GM12891 (cell line): ENCODE measurements at places on chromosomes 1 and 21.

DNA sequence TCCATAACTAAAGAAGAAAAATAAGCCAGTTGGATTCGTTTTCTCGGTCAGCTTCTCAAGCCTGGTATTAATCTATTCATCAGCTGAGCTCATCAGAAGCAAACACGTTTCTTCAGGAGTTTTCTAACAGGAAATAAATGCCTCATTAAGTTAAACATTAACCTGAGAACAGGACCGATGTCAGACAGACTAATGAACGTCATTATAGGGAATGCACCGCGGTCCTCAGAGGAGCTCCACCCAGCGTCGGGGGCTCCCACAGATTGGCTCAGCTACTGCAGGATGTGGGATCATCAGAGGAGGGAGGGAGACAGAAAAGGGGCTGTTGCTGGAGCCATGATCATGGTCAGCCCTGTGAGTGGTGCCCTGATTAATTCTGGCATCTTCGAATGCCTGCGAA is 615.4 kb downstream of the PTPRU start:
- no peak for DNase-seq

GRCh38 chr1:63888984-63889383 is 115.2 kb downstream of the ROR1 start:
- DNase-seq, result no peak

DNA sequence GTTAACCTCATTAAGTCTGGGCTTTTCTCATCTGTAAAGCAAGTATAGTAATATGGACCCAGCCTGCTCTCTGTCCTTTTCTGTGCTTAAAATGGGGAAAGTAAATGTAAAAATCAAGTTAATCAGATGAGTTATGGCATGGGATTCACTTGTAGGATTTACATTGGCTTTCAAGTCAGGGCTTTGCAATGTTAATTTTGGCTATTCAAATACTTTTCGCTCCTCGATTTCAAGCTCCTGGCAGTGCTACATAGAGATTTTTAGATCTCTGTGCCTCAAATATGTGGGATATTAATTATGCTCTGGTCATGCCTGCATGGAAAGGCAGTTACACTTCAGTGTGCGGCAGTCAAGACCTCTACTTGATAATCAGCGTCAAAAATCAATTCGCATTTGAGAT is 709.8 kb downstream of the LTN1 start:
- no peak for DNase-seq

GRCh38 chr1:53296117-53296749 is 31.6 kb downstream of the LRP8 start:
- DNase-seq, result peak; percentile 41

GRCh38 chr1:172515436-172515835 is 17.5 kb upstream of the SUCO start:
- DNase-seq, result no peak

- no peak for DNase-seq
These were observed 56.7 kb downstream of the PLPP3 start for GRCh38 chr1:56522680-56523079.

GRCh38 chr1:8985915-8986813 is 40.1 kb downstream of the SLC2A7 start:
- DNase-seq, result no peak

GRCh38 chr1:20143734-20144565 is 4.8 kb downstream of the PLA2G2F start:
- DNase-seq, result no peak

DNA sequence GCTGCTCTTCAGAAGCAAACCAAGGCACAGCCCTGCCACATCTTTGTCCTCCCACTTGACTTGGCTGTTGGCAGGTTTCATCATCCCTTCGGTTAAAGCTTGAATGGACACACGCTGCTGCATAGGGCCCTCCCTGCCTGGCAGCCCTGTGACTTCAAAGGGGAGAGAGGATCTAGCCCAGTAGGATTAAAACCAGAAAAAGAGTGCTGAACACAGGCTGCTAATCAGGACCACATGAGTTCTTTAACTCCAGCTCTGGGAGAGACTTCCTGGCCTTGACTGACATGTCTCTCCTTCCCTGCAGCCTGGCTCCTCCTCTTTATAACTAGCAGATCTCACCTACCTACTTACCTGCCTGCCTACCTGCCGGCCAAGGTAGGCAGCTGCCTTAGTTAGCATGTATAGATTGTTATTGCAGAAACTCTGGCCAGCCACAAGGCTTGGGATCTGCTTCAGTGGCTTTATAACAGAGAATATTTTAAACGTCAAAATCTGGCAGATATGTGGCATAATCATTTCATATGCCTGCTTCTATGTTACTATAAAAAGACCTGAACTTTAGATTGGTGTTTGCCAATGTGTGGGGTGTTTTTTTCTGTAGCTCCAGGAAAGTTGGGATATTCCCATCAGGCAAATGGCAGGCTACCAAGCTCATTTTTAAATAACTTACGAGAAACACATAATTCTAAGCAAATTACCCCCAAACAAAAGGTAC is 49.4 kb downstream of the ERG start:
- DNase-seq, result no peak

DNA sequence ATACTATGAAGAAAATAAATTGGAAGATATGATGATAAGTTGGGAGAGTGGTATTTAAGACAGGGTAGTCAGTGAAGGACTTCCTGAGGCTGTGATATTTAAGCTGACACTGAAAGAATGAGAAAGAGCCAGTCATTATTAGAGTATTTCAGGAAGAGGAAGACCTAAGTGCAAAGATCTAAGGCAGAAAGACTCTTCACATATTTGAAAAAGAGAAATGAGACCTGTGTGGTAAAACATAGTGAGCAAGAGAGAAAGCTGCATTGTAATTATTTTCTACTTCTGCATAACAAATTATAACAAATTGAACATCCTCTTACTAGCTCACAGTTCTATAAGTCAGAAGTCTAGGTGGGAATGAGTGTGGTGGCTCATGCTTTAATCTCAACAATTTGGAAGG is 34.6 kb upstream of the DOCK7 start:
- peak; percentile 20 for DNase-seq

DNA sequence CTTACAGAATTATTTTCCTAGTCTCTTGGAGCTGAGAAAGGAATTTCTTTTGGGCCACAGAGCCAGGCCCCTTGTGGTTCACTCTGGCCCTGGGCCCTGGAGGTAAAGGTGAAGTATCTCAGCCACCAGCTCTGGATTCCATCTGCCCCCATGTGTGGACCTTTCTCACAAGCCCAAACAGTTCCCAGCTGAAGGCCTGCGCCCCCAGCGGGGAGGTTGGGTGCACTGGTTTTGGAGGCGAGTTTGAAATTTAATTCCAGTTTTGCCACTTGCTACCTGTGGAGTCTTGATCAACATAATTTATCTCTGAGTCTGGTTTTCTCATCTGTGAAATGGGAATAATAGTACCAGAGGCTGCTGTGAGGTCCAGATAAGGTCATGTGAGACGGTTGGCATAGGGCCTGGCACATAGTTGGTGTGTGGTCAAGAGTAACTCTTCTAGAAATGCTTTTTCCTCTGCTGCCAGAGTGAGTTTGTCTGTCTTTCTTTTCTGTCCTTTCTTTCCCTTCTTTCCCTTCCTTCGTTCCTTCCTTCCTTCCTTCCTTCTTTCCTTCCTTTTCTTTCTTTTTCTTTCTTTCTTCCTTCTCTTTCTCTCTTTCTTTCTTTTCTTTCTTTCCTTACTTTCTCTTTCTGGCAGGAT is 6.1 kb downstream of the AGTRAP start:
- no peak for DNase-seq

DNA sequence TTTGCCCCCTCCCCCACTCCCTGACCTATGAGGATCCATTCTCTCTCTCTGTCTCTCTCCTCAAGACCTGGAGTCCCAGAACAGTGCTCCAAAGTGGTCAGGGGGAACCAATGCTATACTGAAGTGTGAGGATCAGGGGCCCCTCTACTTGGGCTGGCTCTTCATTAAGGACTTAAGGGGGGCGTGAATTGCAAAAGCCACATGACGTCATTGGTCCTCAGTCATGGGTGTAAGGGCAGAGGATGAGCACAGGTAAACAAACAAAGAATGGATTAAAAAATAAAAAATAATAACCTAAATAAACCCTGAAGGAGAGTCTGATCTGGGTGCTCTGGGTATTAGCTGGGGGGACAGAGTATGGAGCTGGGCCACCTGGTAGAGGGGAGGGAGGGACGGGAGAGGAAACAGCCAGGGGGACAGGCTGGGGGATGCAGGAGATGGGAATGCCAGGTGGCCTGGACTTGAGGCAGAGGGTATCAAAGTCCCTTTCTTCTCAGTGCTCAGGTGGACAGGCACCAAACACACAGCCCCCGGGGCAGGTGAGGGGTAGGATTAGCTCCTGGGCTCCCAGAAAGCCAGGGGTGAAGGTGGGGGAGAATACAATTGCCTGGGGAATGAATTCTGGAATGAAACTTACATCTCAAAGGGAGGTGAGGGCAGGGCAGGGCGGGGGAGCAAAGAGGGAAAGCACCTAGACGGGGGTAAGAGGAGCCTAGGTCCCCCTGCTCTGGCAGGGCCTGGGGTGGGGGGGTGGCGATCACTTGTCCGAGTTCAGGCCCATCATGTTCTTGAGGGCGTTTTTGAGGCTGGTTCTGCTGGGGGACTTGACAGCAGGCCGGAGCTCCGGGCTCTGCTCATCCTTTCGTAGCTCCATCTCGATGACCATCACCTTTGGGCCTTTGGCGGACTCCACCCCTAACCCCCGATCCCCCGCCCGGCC is 4.6 kb downstream of the MPZ start:
- no peak for DNase-seq

GRCh38 chr1:175158170-175158591 is 34.4 kb downstream of the KIAA0040 start:
- no peak for DNase-seq
